Pancreas (tissue), 10 donors: ENCODE measurements at places on chromosomes 16 and 17. TPM values are rescaled to one million over a fixed set of nuclear protein-coding genes. Genes with fewer than 3 reads are reported as not detected.

GRCh38 chr17:8572764-8573163 is 57.8 kb downstream of the MYH10 start:
- H3K27me3 ChIP-seq: no peaks in the 10 kb centered on the region
- no peak overlapping the region for H3K4me3 ChIP-seq
- peaks cover 4% of the 10 kb centered on the region for H3K36me3 ChIP-seq
- no peaks in the 10 kb centered on the region for H3K4me1 ChIP-seq
- no peak overlapping the region for H3K27ac ChIP-seq

DNA sequence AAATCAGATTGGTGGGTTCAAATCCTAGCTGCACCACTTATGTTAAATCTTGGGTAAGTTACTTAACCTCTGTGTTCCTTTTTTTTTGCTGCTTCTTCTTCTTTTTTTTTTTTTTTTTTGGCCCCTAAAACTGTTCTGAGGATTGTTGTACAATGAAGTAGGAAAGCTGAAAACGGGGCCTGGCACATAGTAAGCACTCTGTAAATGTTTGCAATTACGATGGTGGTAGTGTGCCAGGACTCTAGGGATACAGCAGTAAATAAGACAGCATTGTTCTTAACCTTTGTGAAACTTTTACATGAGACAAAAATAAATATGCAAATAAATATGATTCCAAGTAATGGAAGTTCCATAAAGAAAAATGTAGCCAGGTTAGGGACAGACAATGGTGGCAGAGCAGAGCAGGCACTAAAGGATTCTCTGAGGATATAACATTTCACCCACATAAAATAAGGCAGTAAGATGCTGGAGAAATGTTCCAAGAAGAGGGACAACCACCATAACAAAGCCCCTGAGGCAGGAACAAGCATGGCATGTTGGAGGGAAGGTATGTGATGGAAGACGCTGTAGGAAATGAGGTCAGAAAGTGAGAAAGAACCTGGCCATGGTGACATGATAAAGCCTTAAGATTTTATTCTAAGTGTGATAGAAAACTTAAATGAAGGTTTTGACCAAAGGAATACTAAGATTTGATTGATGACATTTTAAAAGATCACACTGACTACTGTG is 127.3 kb downstream of the NLK start:
- DNase-seq: no peak
- H3K36me3 ChIP-seq: no peaks in the 10 kb centered on the region
- no peak overlapping the region for H3K4me3 ChIP-seq
- H3K27ac ChIP-seq: no peak overlapping the region

GRCh38 chr16:51154271-51155171 is 3.5 kb upstream of the SALL1 start:
- no peak overlapping the region for H3K4me3 ChIP-seq
- no peak for DNase-seq
- H3K27ac ChIP-seq: no peak overlapping the region
- H3K36me3 ChIP-seq: no peaks in the 10 kb centered on the region

The PIRT gene
- 0.03 TPM for total RNA-seq

DNA sequence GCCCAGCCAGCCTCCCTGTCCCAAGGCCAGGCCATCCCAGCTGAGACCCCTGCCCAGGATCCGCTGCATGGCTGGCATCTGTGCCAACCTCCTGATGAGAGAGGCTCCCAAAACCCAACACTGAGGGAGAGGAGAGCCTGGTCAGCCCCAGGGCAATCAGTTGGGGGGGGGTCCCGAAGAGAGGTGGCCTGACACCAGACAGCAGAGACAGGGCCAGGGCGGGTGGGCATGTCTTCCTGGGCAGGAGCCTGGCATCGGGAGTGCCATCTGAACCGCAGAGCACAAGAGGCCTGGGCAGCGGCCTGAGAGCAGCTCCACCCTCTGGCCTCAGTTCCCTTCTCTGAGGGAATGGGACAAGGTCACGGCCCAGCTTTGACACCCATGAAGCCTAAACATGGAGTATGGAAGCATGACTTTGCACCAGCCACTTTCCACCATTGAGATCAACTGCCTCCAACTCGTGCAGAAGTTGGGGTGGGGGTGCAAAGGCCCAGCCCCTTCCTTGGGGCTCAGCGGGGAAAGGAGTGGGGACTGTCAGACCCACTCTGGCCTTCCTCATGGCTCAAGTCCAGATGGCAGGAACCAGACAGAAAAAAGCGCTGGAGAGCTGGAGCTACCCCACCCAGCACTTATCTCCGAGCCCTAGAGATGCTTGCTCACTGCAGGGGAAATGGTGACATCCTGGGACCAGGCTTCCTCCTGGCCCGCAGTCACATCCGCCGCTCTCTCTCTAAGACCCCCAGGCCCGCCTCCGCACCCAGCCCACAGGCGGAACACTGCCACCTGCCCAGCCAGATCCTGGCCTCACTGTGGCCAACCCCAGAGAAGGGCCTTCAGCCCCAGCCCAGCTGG is 9.7 kb downstream of the RHBDF2 start:
- H3K4me3 ChIP-seq: no peak overlapping the region
- H3K36me3 ChIP-seq: no peaks in the 10 kb centered on the region
- H3K4me1 ChIP-seq: no peaks in the 10 kb centered on the region
- no peak overlapping the region for H3K27ac ChIP-seq

- no peaks in the 10 kb centered on the region for H3K4me1 ChIP-seq
- no peak for DNase-seq
- no peak overlapping the region for H3K4me3 ChIP-seq
- H3K36me3 ChIP-seq: no peaks in the 10 kb centered on the region
- H3K27me3 ChIP-seq: no peaks in the 10 kb centered on the region
Observed at GRCh38 chr16:66222756-66223155, 143.7 kb upstream of the CDH5 start.

The ADORA2B gene
- total RNA-seq: 1.1 TPM

- H3K4me3 ChIP-seq: peak overlapping the region; percentile 95
- peak; percentile 60 for DNase-seq
- no peaks in the 10 kb centered on the region for H3K36me3 ChIP-seq
- H3K27me3 ChIP-seq: no peaks in the 10 kb centered on the region
Observed at GRCh38 chr16:71894229-71894920, 956 bp upstream of the IST1 start.

GRCh38 chr17:57861000-57861789 is 11.4 kb upstream of the MRPS23 start:
- H3K27me3 ChIP-seq: no peaks in the 10 kb centered on the region
- peak overlapping the region; percentile 64 for H3K27ac ChIP-seq
- H3K4me3 ChIP-seq: peak overlapping the region; percentile 43
- peaks cover 15% of the 10 kb centered on the region for H3K4me1 ChIP-seq
- no peaks in the 10 kb centered on the region for H3K36me3 ChIP-seq
- DNase-seq: peak; percentile 77

The KREMEN2 gene
- 0.32 TPM for total RNA-seq

GRCh38 chr16:760545-761343 is at the start of gene MSLN:
Gene MSLN, plus strand, starts transcription at chr16:760734. Its CDS starts 1,947 bp downstream, at chr16:762681.
- no peak for DNase-seq
- H3K4me1 ChIP-seq: no peaks in the 10 kb centered on the region
- H3K27me3 ChIP-seq: no peaks in the 10 kb centered on the region
- H3K27ac ChIP-seq: no peak within 1 kb of the TSS

The KRTAP4-5 gene
- total RNA-seq: not detected

DNA sequence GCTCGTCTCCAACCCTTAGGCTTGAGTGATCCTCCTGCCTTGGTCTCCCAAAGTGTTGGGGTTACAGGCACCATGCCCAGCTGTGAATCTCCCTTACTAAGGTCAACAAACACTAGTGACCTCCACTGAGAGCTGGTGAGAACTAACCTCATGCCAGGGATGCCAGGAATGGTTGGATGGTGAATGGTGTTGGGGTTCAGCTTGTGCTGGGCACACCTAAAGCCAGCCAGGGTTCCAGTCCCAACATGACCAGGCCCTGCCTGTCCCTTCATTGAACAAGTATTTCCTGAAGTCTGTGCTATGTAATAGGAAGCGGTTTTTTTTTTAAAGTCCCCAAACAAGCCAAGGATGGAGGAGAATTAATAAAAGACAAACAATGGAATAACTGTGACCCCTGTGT is 56.0 kb upstream of the TOB1 start:
- no peak for DNase-seq
- no peaks in the 10 kb centered on the region for H3K27me3 ChIP-seq

- no peak overlapping the region for H3K4me3 ChIP-seq
- H3K27me3 ChIP-seq: no peaks in the 10 kb centered on the region
- no peak for DNase-seq
- no peaks in the 10 kb centered on the region for H3K36me3 ChIP-seq
- H3K27ac ChIP-seq: no peak overlapping the region
Observed at GRCh38 chr16:55494994-55495421, 13.9 kb upstream of the LPCAT2 start.

DNA sequence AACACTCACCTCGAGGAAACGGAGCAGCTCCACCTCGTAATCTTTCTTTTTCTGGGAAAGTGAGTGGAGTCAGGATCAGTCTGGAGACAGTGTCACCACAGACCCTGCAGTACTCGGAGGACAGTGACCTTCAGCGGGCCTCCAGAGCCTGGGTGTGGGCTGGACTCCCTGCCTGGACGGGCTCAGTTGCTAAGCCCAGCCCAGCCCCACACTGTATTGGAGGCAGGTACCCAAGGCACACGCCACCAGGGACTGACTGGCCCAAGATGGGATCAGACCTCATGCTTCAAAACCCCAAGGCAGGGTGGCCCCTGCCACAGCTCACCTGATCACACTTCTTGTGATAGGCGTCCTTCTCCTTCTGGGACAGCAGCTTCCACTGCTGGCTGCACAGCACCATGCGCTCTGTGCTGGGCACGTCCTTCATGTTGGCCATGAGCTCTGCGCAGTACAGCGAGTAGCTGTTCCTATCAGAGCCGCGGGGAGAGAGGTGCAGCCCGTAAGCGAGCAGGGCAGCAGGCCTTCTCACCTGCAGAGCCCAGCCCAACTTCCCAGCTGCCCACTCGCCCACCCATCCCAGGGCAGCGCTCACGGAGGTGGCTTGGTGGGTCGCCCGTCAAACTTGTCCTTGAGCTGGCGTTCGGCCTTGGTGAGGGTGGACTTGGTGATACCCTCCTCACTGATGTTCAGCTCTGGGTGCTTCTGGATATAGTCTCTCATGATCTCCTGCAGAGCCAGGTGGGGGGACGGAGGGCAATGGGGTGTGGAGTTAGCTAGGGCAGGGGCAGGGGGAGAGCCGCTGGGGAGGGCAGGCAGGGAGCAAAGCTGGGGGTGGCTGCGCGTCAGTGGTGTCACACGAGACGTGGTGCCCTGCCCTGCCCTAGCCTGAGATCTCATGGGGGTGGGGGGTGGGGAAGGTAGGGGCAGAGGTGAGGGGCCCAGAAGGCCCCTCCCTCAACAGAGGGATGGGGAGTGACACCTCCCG is 7.9 kb downstream of the UBTF start:
- H3K4me3 ChIP-seq: no peak overlapping the region
- peaks cover 34% of the 10 kb centered on the region for H3K36me3 ChIP-seq
- no peaks in the 10 kb centered on the region for H3K27me3 ChIP-seq
- H3K27ac ChIP-seq: no peak overlapping the region
- DNase-seq: peak; percentile 78

- no peak for DNase-seq
- H3K36me3 ChIP-seq: no peaks in the 10 kb centered on the region
- no peak overlapping the region for H3K27ac ChIP-seq
- no peak overlapping the region for H3K4me3 ChIP-seq
- H3K4me1 ChIP-seq: no peaks in the 10 kb centered on the region
Observed at GRCh38 chr17:48352630-48353029, 77.4 kb downstream of the SKAP1 start.

DNA sequence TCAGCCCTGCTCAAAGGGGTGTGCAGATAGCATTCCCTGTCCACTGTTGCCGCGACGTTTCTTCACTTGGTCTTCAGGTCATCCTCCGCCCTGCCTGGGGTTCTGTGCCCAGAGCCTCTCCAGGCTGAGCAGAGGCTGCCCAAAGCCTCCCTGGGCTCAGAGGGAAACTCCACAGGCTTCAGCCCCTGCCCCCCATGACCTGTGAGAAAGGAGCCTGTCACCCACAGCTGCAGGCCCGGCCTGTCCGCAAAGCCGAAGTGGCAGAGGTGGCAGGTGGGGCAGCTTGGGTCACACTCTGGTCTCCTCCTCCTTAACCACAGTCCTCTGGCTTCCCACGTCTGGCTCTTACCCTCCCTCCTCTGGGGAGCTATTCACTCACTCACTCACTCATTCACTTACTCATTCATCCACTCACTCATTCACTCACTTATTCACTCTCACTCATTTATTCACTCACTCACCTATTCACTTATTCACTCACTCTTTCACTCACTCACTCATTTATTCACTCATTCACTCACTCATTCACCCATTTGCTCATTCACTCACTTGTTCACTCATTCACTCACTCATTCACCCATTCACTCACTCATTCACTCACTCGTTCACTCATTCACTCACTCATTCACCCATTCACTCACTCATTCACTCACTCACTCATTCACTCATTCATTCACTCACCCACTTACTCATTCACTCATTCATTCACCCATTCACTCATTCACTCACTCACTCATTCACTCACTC is 7.1 kb upstream of the CPSF4L start:
- peak overlapping the region; percentile 35 for H3K27ac ChIP-seq
- no peak overlapping the region for H3K4me3 ChIP-seq
- DNase-seq: peak; percentile 76
- H3K4me1 ChIP-seq: peaks cover 8% of the 10 kb centered on the region

- no peaks in the 10 kb centered on the region for H3K27me3 ChIP-seq
- peaks cover 6% of the 10 kb centered on the region for H3K4me1 ChIP-seq
- DNase-seq: no peak
- no peaks in the 10 kb centered on the region for H3K36me3 ChIP-seq
- H3K4me3 ChIP-seq: no peak overlapping the region
Observed at GRCh38 chr17:57375040-57375769, 118.9 kb downstream of the MSI2 start.

GRCh38 chr17:80430446-80431245 is 15.7 kb downstream of the ENDOV start:
- H3K4me1 ChIP-seq: no peaks in the 10 kb centered on the region
- H3K36me3 ChIP-seq: no peaks in the 10 kb centered on the region
- no peaks in the 10 kb centered on the region for H3K27me3 ChIP-seq
- H3K27ac ChIP-seq: no peak overlapping the region

DNA sequence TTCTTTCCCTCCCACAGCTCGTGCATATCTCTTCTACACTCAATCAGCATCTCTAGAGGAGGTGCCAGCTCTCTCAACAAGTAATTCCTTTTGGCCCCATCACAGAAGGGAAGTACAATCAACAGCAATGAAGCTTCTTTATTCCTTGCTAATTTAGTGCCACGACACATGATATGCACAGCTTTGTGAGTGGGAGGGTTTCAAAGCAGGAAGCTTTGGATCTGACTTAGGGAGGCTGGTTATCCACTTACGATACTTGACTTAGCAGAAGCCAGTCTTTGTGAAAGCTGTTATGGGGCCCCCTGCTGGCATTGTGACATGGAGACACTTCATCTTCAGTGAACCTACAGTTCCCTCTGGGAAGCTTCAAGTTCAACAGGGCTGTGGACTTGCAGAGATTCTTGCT is 81.0 kb downstream of the TMEM100 start:
- H3K27ac ChIP-seq: no peak overlapping the region
- no peak overlapping the region for H3K4me3 ChIP-seq
- H3K4me1 ChIP-seq: no peaks in the 10 kb centered on the region
- no peaks in the 10 kb centered on the region for H3K36me3 ChIP-seq
- H3K27me3 ChIP-seq: no peaks in the 10 kb centered on the region
